ENCODE measurements at places on chromosomes 13 and 19. TPM values are rescaled to one million over a fixed set of nuclear protein-coding genes. Genes with fewer than 3 reads are reported as not detected.

The CERS1 gene
- polyA plus RNA-seq: 7.3 TPM

The ATP4A gene
- not detected for polyA plus RNA-seq

DNA sequence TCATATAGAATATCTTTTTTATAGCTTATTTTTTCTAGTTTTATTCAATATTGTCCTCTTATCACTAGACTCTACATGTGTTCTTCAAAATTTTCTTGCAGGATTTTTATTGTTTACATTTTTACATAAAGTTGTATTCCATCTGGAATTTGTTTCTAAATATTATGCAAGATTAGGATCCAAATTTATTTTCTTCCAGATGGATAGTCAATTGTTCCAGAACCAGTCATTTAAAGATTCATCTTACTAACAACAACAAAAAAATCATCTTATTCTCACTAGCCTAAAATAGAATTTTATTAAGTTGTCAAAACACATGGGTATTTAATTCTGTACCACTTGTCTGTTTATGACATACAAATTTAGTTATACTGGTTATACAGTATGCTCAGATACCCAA lies 390.4 kb upstream of the GPC6 start:
- H3K27me3 ChIP-seq: no peaks in the 10 kb centered on the region
- H3K27ac ChIP-seq: no peak overlapping the region
- no peak overlapping the region for H3K4me3 ChIP-seq
- no peaks in the 10 kb centered on the region for H3K36me3 ChIP-seq
- H3K4me1 ChIP-seq: no peaks in the 10 kb centered on the region

DNA sequence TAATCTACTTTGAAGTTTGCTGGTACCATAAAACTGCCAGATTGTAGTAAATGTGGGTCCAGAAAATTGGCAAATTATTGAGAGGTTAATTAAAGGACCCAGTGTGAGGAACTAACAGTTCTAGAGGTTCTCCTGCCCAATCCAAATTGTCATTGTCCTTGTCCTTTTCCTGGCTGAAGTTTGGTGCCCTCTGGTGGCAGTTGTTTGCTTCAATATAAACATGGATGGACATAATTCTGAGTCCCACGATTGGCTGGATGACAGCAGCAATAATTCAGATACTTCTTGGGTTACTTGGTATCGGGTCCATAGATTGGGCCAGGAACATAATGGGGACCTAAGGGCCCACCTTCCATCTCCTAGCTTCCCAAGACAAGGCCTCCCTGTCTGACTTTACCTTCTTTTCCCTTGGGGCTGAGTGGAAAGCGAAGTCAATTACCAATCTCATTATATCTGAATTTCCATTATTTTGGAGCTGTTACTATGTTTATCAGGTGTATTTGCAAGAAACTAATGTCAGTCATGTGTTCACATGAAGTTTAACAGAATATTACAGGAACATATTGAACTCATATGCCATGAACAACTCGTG lies 33.8 kb upstream of the GARRE1 start:
- no peak overlapping the region for H3K27ac ChIP-seq
- peak; percentile 67 for DNase-seq
- peaks cover 60% of the 10 kb centered on the region for H3K36me3 ChIP-seq

DNA sequence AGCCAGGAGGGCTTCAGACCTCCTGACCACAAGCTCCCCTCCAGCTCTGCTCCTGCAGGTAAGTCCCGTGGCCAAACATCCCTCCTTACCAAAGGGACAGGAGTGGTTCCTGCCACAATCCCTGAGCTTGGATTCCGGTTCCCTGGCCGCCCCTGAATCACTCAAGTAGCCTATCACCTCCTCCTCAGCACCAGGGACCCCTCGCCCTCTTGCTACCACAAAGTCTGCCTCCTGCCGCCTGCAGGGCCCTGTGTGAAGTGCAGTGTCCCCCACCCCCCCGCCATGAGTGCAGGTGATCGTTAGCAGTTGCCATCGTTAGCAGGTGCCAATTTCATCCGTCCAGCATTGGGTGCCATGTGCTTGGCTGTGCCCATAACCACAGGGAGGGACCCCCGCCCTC lies 40.8 kb upstream of the RANBP3 start:
- DNase-seq: peak; percentile 56
- no peak overlapping the region for H3K27ac ChIP-seq
- peaks cover 10% of the 10 kb centered on the region for H3K4me1 ChIP-seq
- H3K27me3 ChIP-seq: no peaks in the 10 kb centered on the region

GRCh38 chr19:32407004-32407992 lies 1.7 kb downstream of the DPY19L3 start:
- H3K4me1 ChIP-seq: peaks cover 19% of the 10 kb centered on the region
- no peaks in the 10 kb centered on the region for H3K27me3 ChIP-seq
- H3K4me3 ChIP-seq: peak overlapping the region; percentile 90
- DNase-seq: peak; percentile 36
- no peak overlapping the region for H3K27ac ChIP-seq
- H3K36me3 ChIP-seq: peaks cover 40% of the 10 kb centered on the region

Data from SK-N-SH (cell line).